ENCODE measurements at places on chromosomes 4 and X. TPM values are rescaled to one million over a fixed set of nuclear protein-coding genes. Genes with fewer than 3 reads are reported as not detected.
A peak's percentile ranks its signal among the peaks of the same experiment; 100 is the strongest.

The MAGEE2 gene
- 0.14 TPM for polyA plus RNA-seq

The CHM gene
- polyA plus RNA-seq: 10.7 TPM

The MAGEA10 gene
- polyA plus RNA-seq: not detected

- no peak for DNase-seq
These were observed 192.8 kb downstream of the SLC7A11 start for GRCh38 chr4:138049355-138049754.

DNA sequence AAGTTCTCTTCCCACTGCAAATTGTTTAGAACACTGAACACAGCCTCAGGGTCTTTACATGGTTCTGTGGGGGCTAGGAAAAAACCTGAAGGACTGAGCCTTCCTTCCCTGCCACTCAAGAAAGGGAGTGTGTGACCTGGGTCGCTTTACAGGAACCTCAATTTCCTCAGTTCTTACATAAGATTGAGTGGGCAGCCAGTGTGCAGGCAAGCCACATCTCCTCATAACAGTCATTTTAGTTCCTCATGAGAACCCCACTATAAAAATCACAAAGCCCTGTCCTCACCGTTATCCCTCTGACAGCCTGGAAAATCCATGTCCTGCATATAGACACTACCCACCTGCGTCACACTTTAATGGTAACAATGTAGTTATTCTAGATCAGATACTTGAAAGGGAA lies 2.1 kb upstream of the ETDC start:
- no peak for DNase-seq

DNA sequence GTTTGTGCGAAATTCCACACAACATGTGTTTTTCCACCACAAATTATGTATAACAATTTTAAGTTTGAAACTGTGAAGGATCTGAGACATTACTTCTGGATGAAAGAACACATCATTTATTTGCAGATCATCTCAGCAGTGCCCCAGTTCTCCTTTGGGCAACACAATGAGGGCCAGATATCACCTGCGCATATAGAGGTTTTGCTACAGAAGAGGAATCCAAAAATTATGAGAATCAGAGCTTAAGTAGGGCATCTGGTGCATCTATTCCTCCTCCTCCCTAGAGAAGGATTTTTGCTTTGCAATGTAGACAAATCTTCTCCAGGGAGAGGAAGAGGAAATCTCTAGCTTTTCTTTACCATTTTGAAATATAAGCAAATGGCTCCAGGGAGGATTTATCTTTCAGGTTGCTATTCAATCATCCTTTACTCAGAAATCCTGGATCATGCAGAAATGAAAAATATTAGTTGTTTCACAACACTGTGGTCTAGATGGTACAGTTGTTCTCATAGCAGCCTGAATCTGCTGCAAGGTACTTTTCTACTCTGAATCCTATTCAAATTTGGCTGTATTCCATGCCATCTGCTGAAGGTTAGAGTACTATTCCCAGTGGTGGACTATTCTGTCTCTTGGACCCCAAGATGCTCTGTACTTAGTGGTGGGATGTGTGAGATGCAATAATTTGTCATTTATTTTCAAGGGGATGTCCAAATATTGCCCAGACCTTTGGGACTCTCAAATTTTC lies 132.1 kb downstream of the SNCA start:
- DNase-seq: no peak

GRCh38 chr4:158996669-158997074 lies 106.2 kb upstream of the RAPGEF2 start:
- no peak for DNase-seq

- no peak for DNase-seq
These were observed 39.0 kb downstream of the FBXO8 start for GRCh38 chr4:174244441-174244840.

GRCh38 chrX:150035531-150035930 lies 97.2 kb upstream of the EOLA2 start:
- no peak for DNase-seq

GRCh38 chr4:57048590-57049304 lies 61.4 kb downstream of the IGFBP7 start:
- no peak for DNase-seq

DNA sequence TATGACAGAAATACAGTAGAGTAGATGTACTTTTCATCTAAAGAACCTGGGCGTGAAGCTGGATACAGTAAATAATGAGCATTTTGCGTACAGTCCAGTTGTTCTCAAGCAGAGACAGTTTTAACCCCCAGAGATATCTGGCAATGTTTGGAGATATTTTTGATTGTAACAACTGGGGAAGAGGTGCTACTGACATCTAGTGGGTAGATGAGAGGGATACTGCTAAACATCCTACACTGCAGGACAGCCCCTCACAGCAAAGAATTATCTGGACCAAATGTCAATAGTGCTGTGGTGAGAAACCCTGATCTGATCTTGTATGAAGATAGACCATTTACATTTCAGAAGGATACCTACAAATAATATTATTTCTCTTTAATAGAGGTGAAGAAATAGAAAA lies 200.2 kb upstream of the FAM47A start:
- no peak for DNase-seq

DNA sequence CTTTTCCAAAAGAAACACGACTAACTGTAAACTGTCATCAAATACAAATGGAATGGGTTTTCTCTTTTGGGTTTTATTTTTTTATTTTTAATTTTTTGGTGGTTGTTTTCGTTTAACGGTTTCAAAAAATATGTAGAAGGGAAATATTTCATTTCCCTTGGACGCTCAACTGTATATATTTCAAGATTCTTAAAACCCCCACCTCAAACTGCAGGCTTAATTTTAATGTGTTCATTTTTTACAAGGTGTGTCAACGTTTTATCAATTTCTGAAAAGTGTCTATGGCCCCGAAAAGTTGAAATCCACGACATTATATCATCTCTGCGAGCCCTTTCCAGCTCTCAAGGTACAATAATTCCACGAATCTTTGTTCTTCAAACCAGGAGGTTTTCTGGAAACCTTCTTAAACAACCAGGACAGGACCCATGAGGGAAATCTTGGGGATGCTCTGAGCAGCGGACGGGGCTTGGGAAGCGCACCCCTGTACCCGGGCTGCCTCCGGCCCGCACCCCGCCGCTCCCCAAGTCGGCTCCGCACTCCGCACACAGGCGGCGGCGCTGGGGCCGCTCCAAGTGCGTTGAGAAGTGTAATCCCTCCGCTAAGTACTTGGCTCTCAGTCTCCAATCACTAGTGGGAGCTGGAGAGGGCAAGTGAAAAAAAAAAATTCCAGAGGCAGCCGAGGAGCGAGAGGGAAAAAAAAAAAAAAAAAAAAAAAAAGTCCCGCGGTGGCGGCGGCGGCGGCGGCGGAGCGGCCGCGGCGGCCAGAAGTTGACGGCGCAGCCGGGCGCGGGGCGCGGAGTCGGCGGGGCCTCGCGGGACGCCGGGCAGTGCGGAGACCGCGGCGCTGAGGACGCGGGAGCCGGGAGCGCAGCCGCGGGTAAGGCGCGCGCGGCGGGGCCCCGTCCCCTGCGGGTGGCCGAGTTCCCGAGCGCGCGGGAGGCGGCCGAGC lies at the start of gene BMPR1B:
TSS of gene BMPR1B (plus strand) at position 764 of the 949 bp plus-strand sequence. CDS start 346,470 bp downstream, outside the sequence.
- peak; percentile 39 for DNase-seq
